Activated T-helper 9 cell treated with anti-CD3 and anti-CD28 coated beads, Interleukin-2, amount 50 U/mL, for 16 hours (primary cell): ENCODE measurements at places on chromosomes 11 and 22.

- DNase-seq = no peak
Measured at GRCh38 chr11:92861634-92862033, 107.8 kb upstream of the MTNR1B start.

GRCh38 chr11:65853246-65853979 lies 4.6 kb downstream of the CFL1 start:
- no peak for DNase-seq

DNA sequence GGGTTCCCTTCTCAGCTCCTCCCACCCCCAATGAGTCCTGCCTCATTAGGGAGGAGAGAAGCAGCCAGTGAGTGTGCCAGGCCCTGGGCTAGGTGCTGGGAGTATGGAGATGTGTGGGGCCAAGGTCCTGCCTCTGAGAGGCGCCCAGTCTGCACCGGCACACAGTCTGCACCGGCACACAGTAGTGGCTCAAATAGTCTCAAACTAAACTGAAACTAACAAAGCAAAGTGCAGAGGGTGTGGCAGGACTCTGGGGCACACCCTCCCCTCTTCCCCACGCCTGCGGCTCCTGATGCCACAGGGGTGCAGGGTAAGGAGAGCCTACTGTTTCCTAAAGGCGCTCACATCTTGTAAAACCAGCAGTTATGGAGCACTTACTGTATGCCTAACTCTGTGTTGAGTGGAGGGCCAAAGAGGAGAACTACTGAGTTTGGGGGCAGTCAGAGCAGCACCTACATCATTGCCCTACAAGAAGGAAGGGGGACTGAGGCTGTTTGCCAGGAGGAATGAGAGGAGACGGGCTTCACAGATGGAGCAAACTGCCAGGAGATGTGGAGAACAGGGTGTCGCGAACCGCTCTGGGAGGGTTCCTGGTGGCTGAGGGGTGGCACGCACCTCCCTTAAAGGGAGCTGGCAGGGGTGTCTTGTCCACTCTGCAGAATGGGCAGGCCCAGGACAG lies 939 bp upstream of the SH3BP1 start:
- DNase-seq = no peak

DNA sequence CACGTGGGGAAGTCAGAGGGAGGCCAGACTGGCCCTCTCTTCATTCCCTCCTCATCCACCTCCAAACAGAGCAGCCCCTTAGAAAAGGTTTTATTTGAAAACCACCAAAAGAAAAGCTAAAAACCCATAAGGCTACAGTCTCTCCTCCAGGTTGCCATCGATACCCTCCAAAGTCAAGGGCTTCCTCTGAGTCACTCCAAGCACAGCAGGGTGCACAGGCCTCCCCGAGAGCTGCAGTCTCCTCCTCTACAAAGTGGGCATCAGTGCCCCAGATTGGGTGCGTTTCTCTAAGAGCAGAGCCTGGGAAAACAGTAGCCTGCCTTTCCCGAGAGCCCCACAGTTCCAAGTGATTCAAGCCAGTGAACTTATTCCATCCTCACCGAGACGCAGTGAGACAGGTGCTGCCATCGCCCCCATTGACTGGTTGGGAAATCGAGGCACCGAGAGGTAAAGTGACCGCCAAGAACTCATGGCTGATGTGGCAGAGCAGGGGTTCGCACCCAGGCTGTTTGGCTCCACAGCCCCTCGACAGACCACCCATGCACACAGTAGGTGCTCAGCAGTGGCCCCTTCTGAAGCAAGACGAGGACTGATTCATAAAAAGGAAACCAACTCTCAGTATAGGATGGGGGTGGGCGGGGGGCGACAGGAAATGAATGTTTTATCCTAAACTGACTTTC lies 91.7 kb upstream of the SHISAL1 start:
- no peak for DNase-seq

DNA sequence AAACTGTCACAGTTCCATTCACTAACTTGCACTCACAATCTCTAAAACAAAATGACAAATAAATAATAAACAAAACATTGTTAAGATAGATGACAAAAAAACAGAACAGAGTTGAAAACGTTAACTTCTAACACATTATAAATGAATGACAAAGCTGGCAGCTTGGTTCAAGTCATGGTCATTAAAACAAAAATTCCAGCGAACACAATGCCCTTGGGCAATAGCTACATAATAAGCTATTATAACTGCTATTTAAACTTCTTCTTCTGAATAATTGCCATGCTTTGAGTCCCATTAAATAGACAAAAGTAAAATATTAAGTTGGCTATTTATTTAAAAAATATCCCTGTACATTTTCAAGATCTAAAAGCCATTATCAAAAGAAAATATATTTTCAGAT lies 54.7 kb downstream of the PICALM start:
- no peak for DNase-seq

GRCh38 chr22:29306175-29306834 lies at the start of gene GAS2L1:
Gene GAS2L1 (plus strand): TSS chr22:29306650. CDS start chr22:29308106, 1,456 bp downstream.
- DNase-seq = no peak

GRCh38 chr22:17994424-17995108 lies 29.8 kb downstream of the MICAL3 start:
- DNase-seq = no peak

- DNase-seq = no peak
Measured at GRCh38 chr11:19530505-19530904, 182.1 kb upstream of the NAV2 start.

GRCh38 chr11:68743539-68743938 lies 7.8 kb downstream of the TESMIN start:
- no peak for DNase-seq

- no peak for DNase-seq
Measured at GRCh38 chr11:3703383-3703782, 32.2 kb upstream of the CHRNA10 start.

- no peak for DNase-seq
Measured at GRCh38 chr11:120133216-120134105, 4.5 kb downstream of the TRIM29 start.

- no peak for DNase-seq
Measured at GRCh38 chr11:10945196-10945595, 87.3 kb upstream of the ZBED5 start.

GRCh38 chr11:96361778-96362177 lies 18.8 kb upstream of the MAML2 start:
- no peak for DNase-seq

DNA sequence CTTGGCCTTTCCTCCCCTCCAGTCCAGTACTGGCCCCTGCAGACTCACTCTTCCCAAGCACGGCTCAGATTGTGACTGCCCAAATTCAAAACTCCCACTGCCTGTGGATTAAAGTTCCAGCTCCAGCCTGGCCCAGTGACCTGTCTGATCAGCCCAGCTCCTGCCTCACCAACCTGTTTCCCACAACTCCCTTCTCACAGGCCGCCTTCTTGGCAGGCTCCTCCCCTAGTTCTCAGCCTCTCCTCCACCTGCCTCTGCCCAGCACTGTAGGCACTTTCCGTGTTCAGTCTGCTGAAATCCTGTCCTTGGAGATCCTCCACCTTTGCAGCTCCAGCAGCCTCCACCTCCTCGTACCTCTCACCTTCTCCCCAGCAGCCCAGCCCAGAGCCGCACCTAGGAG lies 68.6 kb downstream of the MICAL2 start:
- DNase-seq = no peak

- no peak for DNase-seq
Measured at GRCh38 chr11:119797736-119798135, 68.7 kb upstream of the NECTIN1 start.

DNA sequence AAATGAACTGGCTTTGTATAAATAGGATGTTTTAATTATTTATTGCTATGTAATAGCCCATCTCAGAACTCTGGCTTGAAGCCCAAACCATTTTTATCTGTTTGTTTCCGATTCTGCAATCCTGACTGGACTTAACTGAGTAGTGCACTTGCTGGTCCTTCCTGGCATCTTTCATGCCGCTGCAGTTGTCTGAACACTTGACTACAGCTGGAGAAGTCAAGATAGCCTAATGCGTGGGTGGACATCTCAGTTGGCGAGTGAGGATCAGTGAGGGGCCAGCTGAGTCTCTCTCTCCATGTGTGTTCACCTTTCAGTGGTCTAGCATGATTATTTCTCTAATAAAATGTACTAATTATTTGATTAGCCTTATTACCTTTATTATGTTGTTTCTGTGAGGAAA lies 105.8 kb downstream of the PRMT3 start:
- DNase-seq = no peak

DNA sequence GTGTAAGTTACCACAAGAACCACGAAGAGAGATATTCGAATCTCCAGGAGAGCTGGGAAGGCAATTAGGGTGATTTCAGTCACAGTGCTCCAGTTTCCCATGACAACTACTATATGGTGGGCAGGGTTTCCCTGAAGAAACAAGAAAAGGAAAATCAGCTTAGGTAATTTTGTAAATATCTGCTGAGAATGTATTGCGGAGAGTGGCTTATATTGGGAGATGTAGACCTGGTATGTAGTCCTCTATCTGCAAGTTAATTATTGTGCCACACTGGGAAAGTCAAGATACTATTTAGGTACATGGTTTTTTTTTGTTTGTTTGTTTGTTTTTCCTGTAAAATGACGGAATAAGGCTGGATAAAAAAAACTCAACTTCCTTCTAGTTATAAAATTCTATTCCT lies at the start of gene OR6M1:
TSS of gene OR6M1 (minus strand) at position 101 of the 400 bp plus-strand sequence. CDS start at position 101, 0 bp downstream.
- DNase-seq = no peak

GRCh38 chr11:65410936-65411680 lies 11.5 kb upstream of the NEAT1 start:
- DNase-seq = no peak

- DNase-seq = no peak
Measured at GRCh38 chr22:39268645-39269044, 23.9 kb upstream of the PDGFB start.

DNA sequence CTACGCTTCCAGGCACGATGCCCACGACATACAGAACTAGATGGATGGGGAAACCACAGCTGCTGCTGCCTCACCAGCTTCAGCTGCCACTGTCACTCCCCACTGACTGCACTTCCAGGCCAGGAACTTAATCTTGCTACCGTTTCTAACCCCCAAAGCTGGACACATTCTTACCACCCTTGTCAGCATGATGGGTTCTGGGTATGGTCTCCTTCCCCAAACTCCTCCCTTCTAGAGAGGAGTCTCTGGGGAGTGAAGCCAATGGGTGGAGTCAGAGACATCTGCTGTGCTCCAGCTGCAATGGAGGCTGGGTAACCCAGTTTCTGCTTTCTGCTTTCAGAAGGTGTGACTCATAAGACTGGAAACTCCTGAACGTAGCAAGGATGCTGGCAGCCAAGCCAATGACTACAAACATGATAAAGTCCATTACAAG lies 87.0 kb upstream of the THY1 start:
- DNase-seq = no peak

DNA sequence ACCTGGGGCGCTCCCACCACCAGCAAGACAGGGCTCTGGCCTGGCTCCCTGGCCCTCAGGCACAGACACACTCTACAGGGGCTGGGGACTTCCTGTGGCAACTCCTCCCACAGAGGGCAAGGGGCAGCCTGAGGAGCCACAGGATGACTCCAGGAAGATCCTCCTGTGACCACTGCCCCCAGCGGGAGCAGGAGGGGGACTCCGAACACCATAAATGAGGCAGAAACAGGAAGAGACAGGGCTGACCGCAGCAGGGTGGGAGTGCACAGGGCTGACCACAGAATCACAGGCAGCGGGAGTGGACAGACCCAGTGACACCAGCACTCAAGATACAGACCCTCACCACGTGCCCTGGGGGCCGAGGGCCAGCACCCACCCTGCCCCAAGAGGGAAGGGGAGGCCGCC lies 10.8 kb downstream of the ARAP1 start:
- DNase-seq = no peak

DNA sequence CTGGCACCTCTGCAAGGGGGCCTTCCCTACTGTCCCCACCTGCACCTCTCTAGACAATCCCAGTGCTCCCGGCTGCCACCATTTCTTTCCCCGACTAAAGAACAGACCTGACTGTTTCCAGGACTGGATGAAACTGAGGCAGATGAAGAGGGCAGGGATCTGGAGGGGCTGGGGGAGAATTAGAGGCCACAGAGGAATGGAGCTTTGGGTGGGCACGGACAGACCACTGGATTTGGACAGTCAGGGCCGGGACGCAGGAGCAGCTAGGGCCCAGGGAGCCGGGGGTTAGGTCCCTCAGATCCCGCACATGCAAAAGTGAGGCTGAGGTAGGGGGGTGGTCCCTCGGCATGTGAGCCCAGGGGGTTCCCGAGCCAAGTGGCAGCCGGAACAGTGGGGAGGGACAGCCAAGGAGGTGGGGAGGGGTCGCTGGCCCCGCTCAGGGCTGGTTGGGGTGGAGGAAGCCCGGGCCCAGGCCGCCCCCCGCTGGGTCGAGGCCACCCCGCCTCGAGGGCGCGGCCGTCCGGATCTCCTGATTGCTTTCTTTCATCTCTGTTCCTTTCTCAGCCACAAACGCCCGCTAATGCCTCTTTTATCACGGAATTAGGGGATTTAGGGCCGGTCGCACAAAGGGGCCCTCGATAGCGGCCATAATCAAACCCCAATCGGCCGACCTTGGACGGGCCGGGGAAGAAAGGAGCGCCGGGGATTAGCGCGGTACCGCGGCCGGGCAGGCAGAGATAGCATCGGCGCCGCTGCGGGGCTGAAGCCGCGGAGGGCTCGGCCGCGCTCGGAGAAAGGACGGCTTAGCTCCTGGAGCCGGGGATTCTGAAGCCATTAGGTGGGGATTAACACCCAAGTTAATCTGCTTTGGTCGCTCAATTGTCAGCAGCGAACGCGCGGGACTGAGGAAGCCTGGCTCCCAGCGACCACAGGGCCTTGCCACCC lies 9.3 kb downstream of the SLC25A1 start:
- no peak for DNase-seq

DNA sequence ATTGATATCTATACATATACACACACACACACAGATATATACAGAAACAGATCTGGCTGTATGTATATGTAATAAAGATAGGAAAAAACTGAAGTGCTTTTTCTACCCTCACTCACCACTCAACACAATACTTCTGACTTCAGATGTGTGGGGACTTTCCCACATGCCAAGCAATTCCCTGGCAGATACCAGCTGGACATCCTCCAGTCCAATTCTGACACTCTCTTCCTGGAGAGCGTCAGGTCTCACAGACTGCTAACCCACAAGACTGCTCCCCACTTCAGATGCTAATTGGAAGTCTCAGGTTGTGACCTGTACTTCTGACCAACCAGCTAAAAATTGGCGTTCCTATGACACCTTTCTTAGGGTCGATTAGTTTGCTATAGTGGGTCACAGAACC lies 140.6 kb downstream of the ATG16L2 start:
- DNase-seq = no peak

DNA sequence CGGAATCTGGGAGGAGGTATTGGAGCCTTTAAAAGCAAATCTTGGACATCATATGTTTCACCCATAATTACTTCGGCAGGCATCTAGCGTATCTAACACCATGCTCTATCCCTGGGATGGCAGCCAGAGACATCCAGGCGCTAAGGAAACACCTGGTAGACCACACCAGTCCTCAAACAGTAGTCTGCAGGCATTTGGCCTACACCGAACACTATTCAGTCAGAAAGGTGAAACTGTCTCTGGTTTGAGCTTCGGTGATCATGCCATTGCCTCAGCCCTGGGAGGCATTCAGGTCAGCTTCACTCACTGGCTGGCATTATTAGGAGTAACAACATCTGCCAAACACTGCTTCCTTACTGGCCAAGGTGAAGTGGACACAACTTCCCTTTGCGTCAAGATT lies 11.7 kb downstream of the SIRT3 start:
- no peak for DNase-seq

DNA sequence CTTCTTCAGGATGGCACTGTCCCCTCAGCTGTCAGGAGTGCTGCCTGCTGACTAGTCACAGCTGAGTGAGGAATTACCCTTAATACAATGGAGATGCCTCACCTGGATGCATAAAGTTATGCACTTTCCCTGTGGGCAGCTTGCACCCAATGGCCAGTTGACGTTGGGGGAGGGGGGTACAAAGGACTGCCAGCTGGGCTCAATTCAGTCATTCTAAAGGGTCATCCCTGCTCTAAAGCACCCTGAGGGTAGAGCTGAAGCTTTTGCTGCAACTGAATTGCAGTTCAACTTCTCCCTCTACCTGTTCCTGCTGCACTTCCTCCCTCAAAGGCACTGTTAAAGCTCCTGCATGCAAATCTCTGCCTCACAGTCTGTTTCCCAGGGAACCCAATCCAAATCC lies 147.8 kb upstream of the SESN3 start:
- no peak for DNase-seq
